NCI-H187 (cell line): ENCODE measurements at places on chromosomes 11 and 22.

DNA sequence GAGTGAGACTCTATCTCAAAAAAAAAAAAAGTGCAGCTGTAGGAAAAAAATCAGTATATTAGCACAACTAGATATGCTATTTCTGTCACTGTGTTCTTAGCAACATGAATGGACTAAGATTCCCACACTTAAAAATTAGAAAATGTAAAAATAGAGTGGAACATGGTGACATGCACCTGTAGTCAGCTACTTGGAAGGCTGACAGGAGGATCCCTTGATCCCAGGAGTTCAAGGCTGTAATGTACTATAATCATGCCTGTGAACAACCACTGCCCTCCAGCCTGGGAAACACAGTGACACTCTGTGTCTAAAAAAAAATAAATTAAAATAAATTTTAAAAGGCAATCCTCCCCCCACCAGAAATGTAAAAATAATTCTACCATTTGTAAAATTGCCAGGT, 29.8 kb downstream of the PICALM start:
- DNase-seq, result no peak

DNA sequence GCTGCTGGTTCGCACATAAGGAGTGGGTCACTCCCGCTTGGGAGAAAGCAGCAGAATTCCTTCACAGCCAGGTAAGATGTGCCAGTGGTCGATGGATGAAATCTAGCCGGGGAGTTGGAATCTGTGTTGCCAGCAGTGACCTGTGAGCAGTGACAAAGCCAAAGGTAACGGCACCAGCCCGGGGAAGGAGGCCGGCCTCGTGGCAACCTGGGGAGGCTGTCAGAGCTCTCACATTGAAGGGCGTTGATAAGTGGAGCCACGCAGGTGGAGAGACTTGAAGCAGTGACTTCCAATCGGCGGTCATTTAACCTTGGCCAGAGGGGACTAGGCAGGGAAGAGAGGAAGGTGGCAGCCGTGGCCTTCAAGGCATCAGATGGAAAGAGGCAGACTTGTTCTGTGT, 58.8 kb downstream of the ARHGAP8 start:
- no peak for DNase-seq

- peak; percentile 43 for DNase-seq
Observed at GRCh38 chr11:74397501-74398243, 561 bp downstream of the PGM2L1 start.

DNA sequence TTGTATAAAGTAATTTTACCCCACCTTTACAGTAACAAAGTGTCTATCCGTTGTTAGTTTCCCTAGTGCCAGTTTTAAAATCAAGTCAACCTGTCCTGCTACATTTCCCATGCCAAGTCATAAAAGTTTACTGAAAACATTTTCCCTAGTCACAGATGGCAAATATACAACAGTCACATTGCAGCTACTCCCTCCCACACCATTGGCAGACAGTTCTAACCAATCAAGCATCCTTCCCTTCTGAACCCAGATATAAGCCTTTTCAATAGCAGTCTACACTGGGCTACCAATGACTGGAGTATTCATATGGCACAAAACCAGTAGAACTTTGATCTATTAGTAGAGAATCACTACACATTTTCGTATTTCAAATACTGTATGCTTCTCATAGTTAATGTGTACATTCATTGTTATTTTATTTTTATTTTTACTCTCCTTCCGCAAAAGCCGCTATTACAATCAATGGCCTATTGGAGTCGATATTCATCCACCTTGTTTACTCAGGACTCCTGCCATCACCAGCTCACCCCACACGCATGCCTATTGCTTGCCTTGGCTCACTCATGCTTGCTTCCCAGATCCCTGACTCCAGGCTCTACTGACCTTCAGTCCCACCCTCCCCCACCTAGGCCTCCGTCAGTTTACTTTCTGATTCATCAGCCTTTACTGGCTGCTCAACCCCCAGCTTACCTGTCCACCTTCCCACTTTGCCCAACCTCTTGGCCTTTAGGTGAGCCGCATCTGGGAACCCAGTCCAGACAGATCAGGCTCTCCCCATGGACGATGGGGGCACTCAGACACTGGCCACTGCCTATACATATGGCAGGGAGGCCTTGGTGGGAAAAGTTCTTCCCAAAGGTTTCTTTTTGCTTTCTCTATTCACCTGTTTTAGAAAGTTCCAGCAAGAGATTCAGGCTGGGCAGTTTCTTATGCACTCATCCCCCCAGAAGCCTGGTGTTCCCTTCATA, 408.4 kb downstream of the SOX6 start:
- DNase-seq, result no peak

DNA sequence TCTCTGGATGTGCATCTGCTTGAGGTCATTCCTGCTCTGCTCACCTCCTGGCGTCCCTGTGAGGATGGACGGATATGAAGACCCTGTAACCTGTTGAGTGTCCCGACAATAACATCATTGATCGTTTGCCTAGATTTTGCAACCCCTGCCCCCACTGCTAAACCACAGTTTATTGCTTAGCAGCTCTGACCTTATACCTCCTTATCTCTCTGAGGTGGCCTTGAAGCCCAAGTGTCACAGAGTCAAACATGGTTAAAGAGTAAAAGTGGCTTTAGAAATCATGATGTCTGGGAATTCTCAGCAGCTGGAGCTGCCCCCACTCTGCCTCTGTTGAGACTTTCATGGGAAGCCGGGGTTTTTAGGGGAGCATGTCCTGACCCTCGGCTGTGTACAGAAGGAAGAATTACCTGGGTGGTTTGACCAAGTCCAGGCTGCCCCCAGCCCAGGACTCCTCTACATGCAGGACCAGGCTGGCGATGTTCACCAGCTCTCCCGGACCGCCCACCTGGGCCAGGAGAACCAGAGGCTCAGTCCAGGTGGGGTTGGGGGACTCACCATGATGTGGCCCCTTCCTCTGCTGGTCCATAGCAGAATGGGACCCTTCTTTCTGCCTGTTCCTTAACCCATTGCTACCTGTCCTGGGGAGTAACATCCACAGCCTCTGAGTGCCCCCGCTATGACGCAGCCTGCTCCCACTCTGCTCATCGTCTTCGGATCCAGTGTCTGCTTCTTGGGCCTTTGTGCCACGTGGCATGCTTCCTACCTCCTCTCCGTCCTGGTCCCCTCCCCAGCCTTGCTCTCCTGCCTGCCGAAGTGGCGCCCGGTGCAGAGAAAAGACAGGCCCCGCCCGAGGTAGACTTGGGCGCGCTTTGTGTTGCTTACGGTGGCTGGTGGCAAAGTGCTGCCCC, 33.4 kb upstream of the FTH1 start:
- no peak for DNase-seq

GRCh38 chr11:61332281-61332796, 566 bp downstream of the DDB1 start:
- DNase-seq, result no peak

GRCh38 chr11:69325446-69325845, 31.5 kb downstream of the MYEOV start:
- DNase-seq, result no peak

DNA sequence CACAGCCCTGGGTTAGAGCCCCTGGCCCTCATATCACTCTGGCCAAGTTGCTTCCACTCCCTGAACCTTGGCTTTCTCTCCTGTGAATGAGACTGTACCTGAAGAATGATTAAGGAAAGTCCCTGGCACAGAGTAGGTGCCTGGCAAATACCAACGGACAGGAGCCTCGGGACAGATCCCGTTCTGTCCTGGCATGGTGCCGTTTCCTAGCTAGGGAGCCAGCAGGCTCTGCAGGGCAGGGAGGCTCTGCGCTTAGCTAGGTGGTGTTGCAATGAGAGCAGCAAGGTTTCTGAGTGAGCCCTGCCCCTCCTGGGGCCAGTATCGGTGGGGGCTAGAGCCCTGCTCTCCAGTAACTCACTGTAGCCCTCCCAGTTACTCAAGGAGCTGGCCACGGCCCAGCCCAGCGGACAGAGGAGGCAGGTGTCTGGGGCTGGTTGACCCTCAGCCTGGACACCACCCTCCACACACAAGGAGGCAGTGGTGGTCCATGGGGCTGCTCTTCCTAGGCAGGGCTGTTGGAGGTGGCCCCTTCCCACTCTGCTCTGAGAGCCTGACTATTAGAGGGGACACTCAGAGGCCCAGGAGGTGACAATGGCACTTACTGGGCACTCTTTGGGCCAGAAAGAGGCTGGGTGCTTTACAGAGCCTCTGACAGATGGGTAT, 74.4 kb downstream of the NFAM1 start:
- DNase-seq, result no peak

DNA sequence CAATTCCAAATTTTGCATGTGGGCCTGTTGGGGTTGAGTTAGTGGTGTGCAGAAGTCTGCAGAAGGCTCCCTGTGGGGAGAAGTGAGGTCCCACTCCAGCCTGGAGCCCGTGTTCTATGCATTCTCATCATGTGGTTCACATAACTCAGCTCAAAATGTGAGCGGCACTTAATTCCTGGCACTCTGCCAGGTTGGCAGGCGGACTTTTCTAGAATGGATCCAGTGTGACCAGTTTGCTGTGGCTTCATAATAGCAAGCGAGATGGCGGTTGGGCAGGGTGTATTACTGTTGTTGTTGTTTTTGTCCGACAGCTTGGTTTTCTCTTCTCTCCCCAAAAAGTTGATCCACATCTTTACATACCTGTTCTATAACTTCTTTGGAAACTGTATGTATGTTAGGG, 146.8 kb upstream of the TTC12 start:
- peak; percentile 2 for DNase-seq

- no peak for DNase-seq
Observed at GRCh38 chr22:32708830-32709229, 92.7 kb upstream of the TIMP3 start.

DNA sequence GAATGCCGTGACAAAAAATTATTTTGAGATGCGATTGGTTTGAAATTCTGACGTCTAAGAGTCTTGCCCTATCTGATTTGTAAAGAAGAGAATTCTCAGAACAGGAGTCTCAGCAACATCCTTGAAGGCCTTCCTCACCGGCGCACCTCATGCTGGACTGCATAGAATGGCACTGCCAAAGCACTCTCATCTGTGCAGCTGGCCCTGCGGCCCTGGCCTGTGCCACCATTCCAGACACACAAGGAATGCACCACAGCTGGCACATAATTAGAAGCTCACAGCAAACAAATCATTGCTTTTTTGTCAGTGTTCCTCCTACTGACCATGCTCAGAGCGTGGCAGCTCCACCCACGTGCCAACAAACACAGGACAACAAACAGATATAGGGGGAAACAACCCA, 166.0 kb downstream of the KIRREL3 start:
- DNase-seq, result no peak
